ENCODE measurements at places on chromosomes 5 and 9. TPM values are rescaled to one million over a fixed set of nuclear protein-coding genes. Genes with fewer than 3 reads are reported as not detected.

The TMC1 gene
- not detected for total RNA-seq

DNA sequence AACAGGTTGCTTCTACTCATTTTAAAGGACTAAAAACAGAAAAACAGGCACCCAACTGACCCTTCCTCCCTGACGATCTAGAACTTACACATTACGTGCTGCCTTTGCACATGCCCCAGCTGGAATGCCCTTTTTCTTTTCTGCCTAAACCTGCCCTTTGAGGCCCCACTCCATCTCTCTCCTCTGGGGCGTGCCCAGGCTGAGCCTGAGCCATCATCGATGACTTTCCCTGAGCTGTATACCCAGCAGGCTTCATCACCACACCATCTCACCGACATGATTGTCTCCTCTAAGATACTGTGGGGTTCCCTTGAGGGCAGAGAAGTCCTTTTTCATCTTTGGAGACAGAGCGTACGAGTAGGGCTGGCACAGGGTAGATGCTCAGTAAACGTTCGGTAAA is 24.1 kb upstream of the GABBR2 start:
- DNase-seq, result no peak

The SLC6A18 gene
- total RNA-seq, result not detected

The INSYN2B gene
- total RNA-seq, result not detected

The FOXD4L3 gene
- total RNA-seq, result not detected

DNA sequence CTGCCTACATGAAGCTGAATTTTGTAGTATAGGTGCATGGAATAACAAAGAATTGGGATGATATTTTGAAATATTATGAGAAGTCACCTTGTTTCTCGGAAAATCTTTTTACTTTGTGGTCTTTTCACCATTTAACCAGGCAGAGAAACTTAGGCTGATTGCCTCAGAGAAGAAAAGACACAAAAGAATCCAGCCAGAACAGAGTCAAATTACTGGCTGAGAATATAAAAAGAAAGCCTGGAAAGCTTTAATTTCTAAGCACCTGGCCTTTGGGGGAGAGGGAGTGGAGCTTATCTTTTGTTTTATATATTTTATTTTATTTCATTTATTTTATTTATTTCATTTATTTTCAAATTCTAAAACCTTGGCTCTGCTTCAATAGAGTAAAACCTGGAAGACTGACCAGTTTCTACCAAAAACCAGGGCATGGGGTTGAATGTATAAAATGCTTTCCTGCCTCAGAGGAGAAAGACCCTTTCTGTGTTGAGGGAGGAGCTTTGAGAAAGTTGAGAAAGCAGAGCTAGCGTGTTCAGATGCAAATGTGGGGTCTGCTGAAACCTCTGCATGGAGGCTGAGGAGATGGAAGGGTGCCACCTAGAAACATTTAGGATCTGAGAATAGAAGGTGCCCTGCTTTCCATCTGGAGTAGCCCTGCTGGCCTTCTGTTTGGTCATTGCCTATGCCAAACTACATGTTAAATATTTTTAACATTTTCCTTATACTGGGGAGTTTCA is 81.6 kb downstream of the NREP start:
- DNase-seq, result no peak

- no peak for DNase-seq
Observed at GRCh38 chr5:111582451-111582850, 70.1 kb upstream of the STARD4 start.

The CER1 gene
- not detected for total RNA-seq

DNA sequence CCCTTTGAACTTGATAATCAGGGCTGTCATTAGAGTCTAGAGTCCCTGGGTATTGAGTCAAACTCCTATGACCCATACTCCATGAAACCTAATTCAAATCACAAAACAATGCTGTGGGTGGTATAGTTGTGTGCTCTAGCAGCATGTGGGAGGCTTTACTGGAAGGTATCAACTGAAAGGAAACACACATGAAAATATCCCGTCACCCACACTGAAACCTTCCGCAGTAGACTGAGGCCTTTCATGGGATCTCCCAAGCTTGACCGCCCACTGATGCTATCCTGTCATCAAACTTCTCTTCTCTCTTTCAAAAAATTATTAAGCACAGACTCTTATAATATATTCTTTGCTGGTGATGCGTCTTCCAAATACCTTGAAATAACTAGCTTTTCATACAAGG is 569.1 kb upstream of the MEF2C start:
- no peak for DNase-seq

DNA sequence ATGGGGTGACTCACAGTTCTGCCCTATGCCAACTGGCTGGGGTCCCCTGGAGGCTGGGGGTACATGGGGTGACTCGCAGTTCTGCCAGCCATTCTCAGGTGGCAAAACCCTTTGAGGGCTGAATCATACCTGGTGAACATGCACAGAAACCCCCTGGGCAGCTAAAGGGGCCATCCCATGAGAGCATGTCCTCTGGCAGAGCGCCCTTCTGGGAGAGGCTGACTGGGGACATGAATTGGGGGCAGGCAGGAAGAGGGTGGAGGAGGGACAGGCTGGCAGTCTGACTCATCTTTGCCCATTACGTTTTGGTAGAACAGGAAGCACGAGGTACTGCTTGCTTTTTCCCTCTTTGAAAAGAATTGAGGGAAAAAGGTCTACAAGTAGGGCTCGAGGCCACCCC is 16.7 kb downstream of the TRAF1 start:
- peak; percentile 89 for DNase-seq

DNA sequence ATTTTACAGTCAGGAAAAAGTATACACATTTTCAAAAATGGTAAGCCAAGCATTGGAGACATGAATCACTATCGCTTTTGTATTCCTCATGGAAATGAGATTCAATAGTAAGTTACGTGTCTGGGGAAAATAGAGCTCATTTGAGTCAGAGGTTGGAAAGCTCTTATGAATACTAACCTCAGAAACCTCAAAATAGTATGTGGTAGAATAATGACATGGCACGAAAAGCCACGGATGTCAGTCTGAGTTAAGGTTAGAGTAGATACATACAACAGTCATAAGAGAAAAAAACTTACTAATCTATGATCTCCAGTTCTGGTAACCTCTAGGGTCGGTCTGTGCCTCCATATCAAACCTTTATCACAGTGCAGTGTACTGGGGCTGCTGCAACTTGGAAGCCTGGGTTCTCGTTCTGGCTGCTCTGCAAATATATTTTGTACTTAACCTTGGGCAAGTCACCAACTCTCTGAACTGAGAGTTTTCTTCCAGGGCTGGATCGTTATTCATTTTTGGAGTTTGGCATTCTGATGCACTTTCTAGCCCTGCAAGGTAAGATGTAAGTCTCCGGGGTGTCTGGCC is 31.8 kb downstream of the MAP1B start:
- DNase-seq, result peak; percentile 33

DNA sequence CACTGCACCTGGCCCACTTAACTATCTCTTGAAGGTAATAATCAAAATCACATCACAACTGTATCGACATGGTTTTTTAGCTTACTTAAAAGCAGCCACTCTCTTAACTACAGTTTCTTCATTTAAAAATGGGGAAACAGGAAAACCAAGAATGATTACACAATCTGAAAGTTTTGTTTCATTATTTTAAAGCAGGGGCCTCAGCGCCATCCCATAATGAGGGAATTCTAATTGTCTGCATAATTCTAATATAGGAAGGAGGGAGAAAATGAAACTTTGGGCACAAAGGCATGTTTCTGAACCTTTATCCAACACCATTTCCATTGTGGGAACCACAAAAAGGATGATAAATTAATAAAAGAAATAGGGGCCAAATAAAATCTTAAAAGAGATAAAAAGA is 7.6 kb downstream of the HACD4 start:
- DNase-seq, result no peak

The ZFYVE16 gene
- 10.3 TPM for total RNA-seq

DNA sequence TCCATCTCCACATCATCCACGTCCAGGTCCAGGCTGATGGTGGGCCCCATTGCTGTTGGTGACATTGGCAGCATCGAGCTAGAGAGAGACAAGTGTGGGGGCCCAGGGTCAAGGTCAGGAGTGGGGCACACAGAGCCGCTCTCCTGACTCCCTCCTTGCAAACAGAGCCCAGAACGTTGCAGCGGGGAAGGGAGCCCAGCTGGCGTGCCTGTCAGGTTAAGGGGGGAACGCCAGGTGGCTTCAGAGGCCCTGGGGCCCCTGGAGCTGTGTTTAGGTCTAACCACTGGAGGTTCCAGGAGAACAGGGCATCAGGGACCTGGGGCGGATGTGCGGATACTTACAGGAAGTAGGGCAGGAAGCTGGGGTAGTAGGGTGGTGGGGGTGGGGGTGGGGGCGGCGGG is 7.5 kb downstream of the RNF44 start:
- peak; percentile 70 for DNase-seq

The LRRTM2 gene
- not detected for total RNA-seq

The ENHO gene
- total RNA-seq, result 0.19 TPM

The CBY3 gene
- not detected for total RNA-seq

The PLAC8L1 gene
- total RNA-seq, result 0.40 TPM

The CDHR2 gene
- 0.19 TPM for total RNA-seq

- no peak for DNase-seq
Observed at GRCh38 chr5:170053896-170054295, 51.8 kb upstream of the FOXI1 start.

DNA sequence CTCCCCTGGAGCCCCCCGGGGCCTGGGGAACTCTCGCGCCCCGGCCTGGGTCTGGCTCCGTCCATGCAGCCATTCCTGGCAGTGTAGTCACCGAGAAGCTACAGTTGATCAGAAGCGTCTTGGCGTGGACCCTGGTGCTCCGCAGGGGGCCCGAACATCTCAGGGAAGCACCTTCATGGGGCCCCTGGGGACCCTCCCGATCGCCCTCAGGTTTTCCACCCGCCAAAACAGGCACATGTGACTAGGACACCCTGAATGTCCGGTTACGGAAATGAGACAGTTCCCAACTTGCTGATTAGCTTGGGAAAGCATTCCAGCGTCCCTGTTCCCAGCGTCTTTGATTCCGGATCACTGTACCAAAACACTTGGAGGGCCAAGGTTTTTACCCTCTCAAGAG is 472 bp downstream of the FBXO4 start:
- DNase-seq, result peak; percentile 30

DNA sequence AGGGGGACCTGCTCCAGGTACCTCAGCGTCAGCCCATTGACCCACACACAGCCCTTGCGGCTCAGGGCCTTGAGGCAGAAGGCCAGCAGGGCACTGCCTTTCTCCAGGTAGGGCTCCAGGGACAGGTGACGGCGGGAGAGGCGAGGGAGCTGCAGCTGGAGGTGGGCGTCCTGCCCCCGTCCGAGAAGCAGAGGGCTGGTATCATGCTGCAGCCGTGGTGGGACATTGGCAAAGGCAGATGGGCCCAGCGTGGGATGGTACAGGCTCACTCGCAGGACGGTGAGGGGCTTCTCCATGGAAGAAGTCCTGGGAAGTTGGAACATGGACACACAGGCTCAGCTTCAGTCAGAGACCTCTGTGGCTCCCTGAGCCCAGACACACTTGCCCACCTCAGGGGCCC is 2.5 kb upstream of the DCANP1 start:
- DNase-seq, result no peak

The SLC6A3 gene
- total RNA-seq, result not detected

GRCh38 chr5:105745111-105745510 is 1925.6 kb downstream of the EFNA5 start:
- no peak for DNase-seq

The CFAP90 gene
- not detected for total RNA-seq

The PCDHGA4 gene
- total RNA-seq, result not detected

DNA sequence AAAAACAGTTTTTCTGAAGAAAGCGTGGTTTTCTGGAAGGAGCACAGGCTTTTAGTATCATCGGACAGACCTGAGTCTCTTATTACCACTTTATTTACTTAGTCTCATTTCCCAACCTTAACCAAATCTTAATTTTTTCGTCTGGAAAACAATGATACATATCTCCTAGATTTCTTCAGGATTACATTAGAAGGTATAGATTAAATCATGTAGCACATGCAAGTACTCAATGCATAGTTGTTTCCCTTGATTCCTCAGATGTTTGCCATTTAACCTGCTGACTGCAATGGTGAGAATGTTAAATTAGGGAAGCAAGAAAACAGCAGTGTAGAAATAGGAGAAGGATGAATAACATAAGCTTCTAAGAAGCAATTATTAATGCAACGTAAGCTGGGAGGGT is 289.4 kb downstream of the PDE4D start:
- DNase-seq, result no peak

The FYB1 gene
- total RNA-seq, result 129 TPM

DNA sequence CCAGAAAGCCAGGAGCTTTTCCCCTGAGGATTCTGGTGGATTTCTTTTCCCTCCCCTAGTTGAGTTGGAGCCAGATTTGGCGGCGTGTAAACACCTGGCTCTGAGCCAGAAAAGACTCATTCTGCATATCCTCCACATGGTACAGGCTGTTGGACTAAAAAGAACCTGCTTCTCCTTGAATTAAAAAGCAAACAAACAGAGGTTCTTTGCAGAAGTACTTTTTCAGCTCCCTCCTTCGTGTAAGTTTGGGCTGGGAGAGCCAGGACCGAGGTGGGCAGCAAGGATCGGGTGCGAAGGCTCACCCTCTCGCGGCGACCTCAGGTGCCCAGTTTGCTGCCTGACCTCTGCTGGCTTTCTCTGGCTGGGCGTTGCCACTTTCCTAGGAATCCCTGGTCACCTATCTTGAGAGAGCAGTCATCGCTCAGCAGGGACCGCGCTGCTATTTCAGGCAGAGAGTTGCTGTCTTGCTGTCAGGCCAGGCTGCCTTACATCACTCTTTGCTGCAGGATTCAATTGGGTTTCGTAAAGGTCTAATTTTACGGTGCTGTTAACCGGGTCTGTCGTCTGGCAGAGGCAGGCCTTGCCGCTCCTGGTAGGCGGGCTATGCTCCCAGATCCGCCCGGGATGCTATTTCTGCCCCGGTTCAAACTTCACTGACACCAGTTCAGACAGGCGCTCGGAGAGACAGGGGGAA is 3.2 kb downstream of the PAPPA start:
- peak; percentile 4 for DNase-seq

- no peak for DNase-seq
Observed at GRCh38 chr5:150017226-150018005, 16.9 kb downstream of the HMGXB3 start.

The MELK gene
- total RNA-seq, result 53.9 TPM

- DNase-seq, result no peak
Observed at GRCh38 chr5:141903261-141903660, 20.4 kb upstream of the DELE1 start.

DNA sequence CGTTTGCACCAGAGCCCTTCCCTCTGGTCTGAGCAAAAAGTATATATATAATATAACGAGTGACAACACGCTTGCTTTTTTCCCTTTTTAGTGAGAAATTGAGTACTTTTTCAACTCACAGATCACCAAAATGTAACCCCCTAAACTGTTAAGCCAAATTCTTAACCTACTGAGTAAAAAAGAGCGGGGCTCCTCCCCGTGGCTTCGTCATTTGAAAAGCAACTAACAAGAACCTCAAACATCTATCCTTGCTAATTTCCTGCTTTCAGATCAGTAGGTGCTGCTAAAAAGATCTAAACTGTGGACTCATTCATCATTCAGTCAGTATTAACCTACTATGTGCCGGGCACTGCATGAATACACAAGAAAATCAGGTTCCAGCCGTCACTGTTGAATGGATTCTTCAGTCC is 1.0 kb upstream of the PTBP3 start:
- DNase-seq, result peak; percentile 82

DNA sequence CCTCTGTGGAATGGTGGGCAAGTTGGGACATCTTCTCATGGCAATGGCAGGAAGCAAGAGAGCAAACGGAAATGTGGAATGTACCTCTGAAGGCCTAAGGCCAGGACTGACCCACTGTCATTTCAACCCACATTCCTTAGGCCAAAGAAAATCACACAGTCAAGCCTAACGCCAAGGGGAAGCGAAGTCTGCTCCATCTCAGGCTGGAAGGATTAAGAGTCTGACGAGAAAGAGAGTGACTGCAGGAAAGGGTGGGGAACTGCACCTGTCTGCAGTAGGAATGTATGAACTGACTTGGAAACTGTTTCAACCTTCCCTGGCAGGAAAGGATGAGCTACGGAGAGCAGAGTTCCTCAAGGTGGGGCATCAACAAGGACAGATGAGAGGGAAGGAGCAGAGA is 90.2 kb upstream of the TAS2R1 start:
- no peak for DNase-seq

The PLCXD3 gene
- not detected for total RNA-seq

All from activated naive CD4-positive, alpha-beta T cell treated with anti-CD3 and anti-CD28 coated beads for 36 hours (primary cell).